Left renal cortex interstitium (tissue), 4 donors: ENCODE measurements at places on chromosomes 12 and 14. TPM values are rescaled to one million over a fixed set of nuclear protein-coding genes. Genes with fewer than 3 reads are reported as not detected.

DNA sequence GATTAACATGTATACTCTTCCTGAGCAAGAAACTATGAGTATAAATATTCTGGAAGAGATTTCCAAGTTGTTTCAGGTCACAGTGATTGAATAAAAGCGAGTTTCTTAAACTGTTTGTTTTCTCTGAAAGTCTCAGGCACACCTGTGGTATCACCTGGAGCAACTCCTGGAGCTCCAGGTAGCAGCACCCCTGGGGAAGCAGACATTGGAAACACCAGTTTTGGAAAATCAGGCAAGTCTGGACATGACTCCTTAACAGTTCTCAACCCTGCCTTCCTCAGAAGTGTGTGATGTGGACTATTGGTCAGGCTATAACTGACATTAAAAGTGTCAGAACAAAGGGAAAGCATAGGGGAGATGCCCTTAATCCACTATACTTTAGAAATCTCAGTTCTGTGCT is 217.6 kb upstream of the CNTN1 start:
- DNase-seq, result no peak

The CD27 gene
- polyA plus RNA-seq, result 2.5 TPM

The RPL10L gene
- not detected for polyA plus RNA-seq

The VWF gene
- 11.9 TPM for polyA plus RNA-seq

DNA sequence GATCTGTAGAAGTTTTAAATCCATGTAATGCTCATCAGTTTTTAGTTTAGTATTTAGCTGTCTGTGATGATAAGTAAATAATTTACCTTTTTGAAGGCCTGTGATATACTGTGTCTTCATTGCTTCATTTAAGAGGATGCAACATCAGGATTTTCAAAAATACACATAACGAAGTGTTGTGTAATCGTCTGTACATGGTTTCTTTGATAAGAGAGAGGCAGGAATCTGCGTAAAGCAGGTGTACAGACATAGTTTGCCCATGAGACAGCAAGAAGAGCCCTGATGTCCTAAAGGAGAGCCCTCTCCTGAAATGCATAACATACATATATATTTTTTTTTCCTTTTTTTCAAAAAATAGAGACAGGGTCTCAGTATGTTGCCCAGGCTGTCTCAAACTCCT is 44.8 kb downstream of the RASSF3 start:
- DNase-seq, result no peak

GRCh38 chr14:54918427-54918826 is 15.8 kb upstream of the GCH1 start:
- DNase-seq, result no peak

The TMEM52B gene
- polyA plus RNA-seq, result 162 TPM

- DNase-seq, result no peak
These were observed 347.8 kb downstream of the PRKD1 start for GRCh38 chr14:29579838-29580237.

GRCh38 chr12:132238488-132238854 is 90.9 kb downstream of the GALNT9 start:
- DNase-seq, result no peak

DNA sequence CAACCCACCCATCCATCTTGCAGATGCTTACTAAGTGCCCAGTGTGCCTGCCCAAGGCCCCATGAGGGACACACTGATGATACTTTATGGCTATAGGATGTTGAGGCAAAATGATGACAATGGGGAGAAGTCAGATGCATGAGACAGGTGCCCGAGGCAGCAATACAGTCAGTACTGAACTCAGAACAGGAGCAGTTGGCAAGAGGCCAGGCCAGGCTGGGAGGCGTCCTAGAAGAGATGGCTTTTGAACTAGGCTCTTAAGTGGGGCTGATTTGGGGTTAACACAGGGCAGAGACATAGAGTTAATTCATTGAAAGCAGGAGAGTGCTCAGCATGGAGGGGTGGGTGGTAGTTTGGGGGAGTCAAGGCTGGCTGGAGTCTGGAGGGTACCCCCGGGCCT is 15.6 kb downstream of the PLBD2 start:
- no peak for DNase-seq

The DTX1 gene
- 16.4 TPM for polyA plus RNA-seq

DNA sequence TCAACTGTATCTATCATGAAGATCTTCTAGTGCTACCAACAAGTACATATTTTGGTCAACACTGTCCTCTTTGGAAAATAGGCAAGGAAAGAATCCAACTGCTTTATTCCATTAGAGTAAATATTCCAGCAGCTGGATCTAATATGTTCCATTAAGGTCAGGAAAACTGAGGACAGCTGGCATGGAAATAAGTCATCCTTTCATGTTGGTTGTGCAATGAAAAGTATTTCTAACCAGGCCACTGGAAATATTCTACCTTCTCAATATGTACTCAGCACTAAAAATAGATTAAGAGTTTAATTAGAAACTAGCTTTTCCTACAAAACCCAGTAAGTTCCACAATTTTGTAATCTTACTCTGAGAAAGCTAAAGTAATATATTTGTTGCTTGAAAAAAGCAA is 19.6 kb downstream of the HIGD1C start:
- DNase-seq, result no peak

The TBK1 gene
- 21.4 TPM for polyA plus RNA-seq

GRCh38 chr12:113609692-113610469 is 138.2 kb upstream of the LHX5 start:
- DNase-seq, result no peak

- DNase-seq, result no peak
These were observed 61.1 kb downstream of the RIMBP2 start for GRCh38 chr12:130655010-130655409.

The RSRC2 gene
- polyA plus RNA-seq, result 161 TPM

- DNase-seq, result no peak
These were observed 160.5 kb downstream of the KITLG start for GRCh38 chr12:88419794-88420193.

- DNase-seq, result no peak
These were observed 85.4 kb upstream of the HIF1A start for GRCh38 chr14:61609884-61610283.

The BIN2 gene
- polyA plus RNA-seq, result 1.9 TPM

- no peak for DNase-seq
These were observed 114.2 kb downstream of the RIN3 start for GRCh38 chr14:92627707-92628215.

The TESPA1 gene
- 0.97 TPM for polyA plus RNA-seq

The COCH gene
- 5.4 TPM for polyA plus RNA-seq

- DNase-seq, result peak; percentile 87
These were observed at the start of gene R3HDM2 for GRCh38 chr12:57430931-57431566. Gene R3HDM2, minus strand, starts transcription at chr12:57431043. Its CDS starts 120,615 bp downstream, at chr12:57310428.

- no peak for DNase-seq
These were observed 179.9 kb downstream of the ADCK1 start for GRCh38 chr14:77979666-77980351.

DNA sequence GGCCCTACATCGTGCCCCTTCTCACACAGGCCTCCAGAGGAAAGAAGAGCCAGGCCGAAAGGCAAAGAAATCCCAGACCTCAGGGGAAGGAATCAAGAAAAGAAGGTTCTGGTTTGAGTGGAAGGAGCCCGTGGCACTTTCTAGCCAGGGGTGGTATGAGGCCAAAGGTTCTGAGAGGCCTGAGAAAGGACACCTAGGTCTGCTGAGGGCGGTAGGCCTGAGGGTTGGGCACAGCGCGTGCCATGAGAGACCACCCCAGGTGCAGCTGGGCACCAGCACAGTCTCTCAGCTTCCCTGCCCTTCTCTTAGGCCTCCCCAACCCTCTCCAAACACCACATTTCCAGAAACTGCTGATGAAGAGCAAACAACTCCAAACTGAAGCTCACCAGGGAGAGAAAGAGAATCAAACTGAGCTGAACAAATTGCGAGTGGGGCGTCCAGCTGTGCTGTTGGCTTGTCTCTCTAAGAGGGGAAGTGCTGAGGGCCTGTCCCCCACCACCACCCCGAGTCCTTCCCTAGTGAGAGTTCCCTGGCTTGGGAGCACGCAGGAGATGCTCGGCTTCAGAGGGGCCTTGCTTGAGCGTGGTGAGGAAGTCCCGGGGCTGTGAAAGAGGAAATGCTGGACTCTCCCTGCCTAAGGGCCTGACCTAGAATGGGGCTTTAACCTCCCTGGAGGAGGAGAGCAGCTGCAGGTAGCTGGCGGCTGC is 184.8 kb downstream of the ZFP36L1 start:
- DNase-seq, result no peak

The WNT1 gene
- not detected for polyA plus RNA-seq

- DNase-seq, result no peak
These were observed 22.2 kb downstream of the ST8SIA1 start for GRCh38 chr12:22312336-22312735.

The KRT74 gene
- polyA plus RNA-seq, result not detected

DNA sequence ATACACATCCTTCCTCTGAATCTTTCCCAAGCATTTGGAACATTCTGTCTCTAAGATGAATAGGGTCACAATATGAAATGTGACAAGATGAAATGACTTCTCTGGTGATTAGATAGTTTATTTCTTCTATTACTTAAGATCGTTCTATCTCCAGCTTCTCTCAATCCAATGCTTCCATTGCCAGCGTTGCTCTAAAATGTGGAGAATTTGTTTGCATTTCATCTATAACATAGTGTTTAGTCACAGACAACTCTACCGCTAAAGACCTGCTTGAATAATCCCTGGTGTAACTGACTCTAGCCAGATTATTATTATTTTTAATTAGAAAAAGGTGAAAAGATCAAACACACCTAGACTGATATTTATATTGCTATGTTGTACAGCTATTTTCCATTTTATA is 184.7 kb upstream of the PRICKLE1 start:
- DNase-seq, result no peak

- no peak for DNase-seq
These were observed 4.1 kb downstream of the TPH2 start for GRCh38 chr12:71942703-71943102.

DNA sequence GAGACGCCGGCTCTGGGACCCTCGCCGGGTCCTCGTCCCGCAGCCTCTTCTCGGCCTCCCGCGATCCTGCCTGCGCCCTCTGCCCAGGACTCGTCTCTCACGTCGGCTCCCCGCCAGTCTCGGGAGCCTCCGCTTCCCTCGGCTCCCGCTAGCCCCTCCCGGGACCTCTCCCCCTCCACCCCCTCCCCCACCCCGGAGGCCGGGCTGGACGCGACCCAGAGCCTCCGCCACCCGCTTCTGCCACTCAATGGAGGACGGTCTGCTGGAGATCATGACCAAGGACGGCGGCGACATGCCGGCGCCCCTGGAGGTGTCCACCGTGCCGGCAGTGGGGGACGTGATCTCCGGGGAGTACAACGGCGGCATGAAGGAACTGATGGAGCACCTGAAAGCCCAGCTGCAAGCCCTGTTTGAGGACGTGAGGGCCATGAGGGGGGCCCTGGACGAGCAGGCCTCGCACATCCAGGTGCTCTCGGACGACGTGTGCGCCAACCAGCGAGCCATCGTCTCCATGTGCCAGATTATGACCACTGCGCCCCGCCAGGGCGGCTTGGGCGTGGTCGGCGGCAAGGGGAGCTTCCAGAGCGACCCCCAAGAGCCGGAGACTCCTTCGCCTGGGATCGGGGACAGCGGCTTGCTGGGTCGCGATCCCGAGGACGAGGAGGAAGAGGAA is 568 bp downstream of the CCDC184 start:
- DNase-seq, result no peak

The WDR89 gene
- 19.8 TPM for polyA plus RNA-seq

- no peak for DNase-seq
These were observed 131.5 kb downstream of the KCNK10 start for GRCh38 chr14:88191605-88192004.
